Left ventricle myocardium inferior (tissue), 1 donor: ENCODE measurements at places on chromosomes 11 and 22. TPM values are rescaled to one million over a fixed set of nuclear protein-coding genes. Genes with fewer than 3 reads are reported as not detected.
A peak's percentile ranks its signal among the peaks of the same experiment; 100 is the strongest.

GRCh38 chr11:95877291-95877690, 46.6 kb downstream of the MTMR2 start:
- no peaks in the 10 kb centered on the region for H3K4me1 ChIP-seq
- DNase-seq: no peak
- H3K36me3 ChIP-seq: peaks cover 15% of the 10 kb centered on the region
- H3K27me3 ChIP-seq: no peaks in the 10 kb centered on the region

- H3K4me1 ChIP-seq: no peaks in the 10 kb centered on the region
- H3K27ac ChIP-seq: no peak overlapping the region
- no peak for DNase-seq
- H3K27me3 ChIP-seq: no peaks in the 10 kb centered on the region
- no peak overlapping the region for H3K4me3 ChIP-seq
These were observed 51.5 kb upstream of the RAB1B start for GRCh38 chr11:66216911-66217310.

DNA sequence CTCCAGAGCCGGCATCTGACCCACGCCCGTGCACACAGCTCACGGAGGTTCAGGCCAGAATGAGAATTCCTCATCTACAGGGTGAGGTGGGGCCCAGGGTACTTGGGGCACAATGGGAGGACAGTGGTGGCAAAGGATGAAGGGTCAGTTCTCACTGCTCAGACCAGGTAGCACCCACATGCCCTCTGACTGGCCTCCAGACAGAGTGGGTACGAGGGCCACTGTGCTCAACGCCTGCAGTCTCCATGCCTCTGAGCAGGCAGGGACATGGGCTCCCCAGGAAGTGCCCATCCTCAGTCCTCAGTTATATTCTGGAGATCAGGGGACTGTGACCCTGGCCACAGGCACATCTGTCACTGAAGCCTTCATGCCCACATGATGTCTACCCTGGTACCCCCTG, 13.0 kb upstream of the CDC42BPG start:
- peak overlapping the region; percentile 93 for H3K27ac ChIP-seq
- no peak for DNase-seq
- peaks cover 49% of the 10 kb centered on the region for H3K36me3 ChIP-seq
- H3K27me3 ChIP-seq: no peaks in the 10 kb centered on the region
- no peak overlapping the region for H3K4me3 ChIP-seq

DNA sequence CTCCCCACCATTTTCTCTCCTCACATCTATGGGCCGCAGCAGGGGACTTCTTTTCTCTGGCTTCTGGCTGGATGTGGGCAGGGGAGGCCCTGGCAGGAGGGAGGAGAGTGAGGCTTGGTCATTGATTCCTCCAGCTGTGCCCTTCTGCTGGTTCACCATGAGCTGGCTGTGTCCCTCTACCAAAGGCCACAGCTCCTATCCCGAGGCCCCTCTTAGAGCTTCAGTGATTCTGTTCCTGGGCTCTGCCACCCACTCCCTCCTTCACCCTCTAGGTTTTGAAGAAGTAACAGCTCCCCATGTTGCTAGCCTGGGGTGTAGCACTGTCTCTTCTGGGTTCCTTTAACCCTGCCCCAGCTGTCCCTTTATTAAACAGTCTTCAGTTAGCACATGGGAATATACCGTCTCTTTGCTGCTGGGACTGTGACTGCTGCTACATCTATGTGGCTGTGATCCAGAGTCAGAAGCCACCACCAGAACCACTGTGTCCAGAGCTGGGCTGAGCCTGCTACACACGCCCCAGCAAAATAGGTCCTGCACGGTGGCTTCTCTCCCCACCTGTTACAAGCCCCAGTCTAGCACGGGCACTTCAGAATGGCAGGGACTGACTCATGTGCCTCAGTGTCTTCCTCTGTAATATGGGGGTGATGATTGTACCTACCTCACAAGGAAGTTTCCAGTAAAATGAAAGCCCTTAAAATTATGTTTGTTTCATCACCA, 578 bp upstream of the PARVG start:
- H3K4me1 ChIP-seq: no peaks in the 10 kb centered on the region
- no peak for DNase-seq
- no peaks in the 10 kb centered on the region for H3K36me3 ChIP-seq
- H3K27ac ChIP-seq: no peak overlapping the region
- H3K27me3 ChIP-seq: peaks cover 52% of the 10 kb centered on the region

GRCh38 chr11:66315921-66316811, 678 bp downstream of the CD248 start:
- H3K27ac ChIP-seq: peak overlapping the region; percentile 92
- peak overlapping the region; percentile 73 for H3K4me3 ChIP-seq
- no peak for DNase-seq
- H3K4me1 ChIP-seq: peaks cover 51% of the 10 kb centered on the region

- DNase-seq: no peak
- peaks cover 69% of the 10 kb centered on the region for H3K27me3 ChIP-seq
- H3K4me3 ChIP-seq: no peak overlapping the region
- H3K4me1 ChIP-seq: no peaks in the 10 kb centered on the region
These were observed 56.8 kb downstream of the IGLL5 start for GRCh38 chr22:22944268-22944985.

GRCh38 chr11:49221112-49221511, 12.7 kb upstream of the FOLH1 start:
- no peak for DNase-seq
- no peaks in the 10 kb centered on the region for H3K4me1 ChIP-seq
- no peak overlapping the region for H3K27ac ChIP-seq
- H3K36me3 ChIP-seq: no peaks in the 10 kb centered on the region
- no peaks in the 10 kb centered on the region for H3K27me3 ChIP-seq

GRCh38 chr11:96143041-96143521, 199.9 kb downstream of the MAML2 start:
- peak overlapping the region; percentile 60 for H3K27ac ChIP-seq
- H3K27me3 ChIP-seq: no peaks in the 10 kb centered on the region
- H3K36me3 ChIP-seq: no peaks in the 10 kb centered on the region

GRCh38 chr11:25566298-25567200, 765.4 kb upstream of the ANO3 start:
- H3K27me3 ChIP-seq: no peaks in the 10 kb centered on the region
- no peaks in the 10 kb centered on the region for H3K36me3 ChIP-seq
- no peak overlapping the region for H3K4me3 ChIP-seq

- no peaks in the 10 kb centered on the region for H3K27me3 ChIP-seq
- peak overlapping the region; percentile 73 for H3K4me3 ChIP-seq
- H3K27ac ChIP-seq: peak overlapping the region; percentile 89
- DNase-seq: peak; percentile 67
- peaks cover 60% of the 10 kb centered on the region for H3K4me1 ChIP-seq
These were observed 55.3 kb upstream of the CCDC188 start for GRCh38 chr22:20205964-20206708.

GRCh38 chr11:16924826-16925560, 89.2 kb downstream of the PLEKHA7 start:
- peaks cover 56% of the 10 kb centered on the region for H3K4me1 ChIP-seq
- no peaks in the 10 kb centered on the region for H3K36me3 ChIP-seq
- H3K4me3 ChIP-seq: peak overlapping the region; percentile 72
- H3K27me3 ChIP-seq: peaks cover 34% of the 10 kb centered on the region
- peak overlapping the region; percentile 71 for H3K27ac ChIP-seq

The LRRC4C gene
- total RNA-seq: 0.41 TPM

The C11orf42 gene
- total RNA-seq: not detected

The SAA4 gene
- total RNA-seq: not detected

The KCNJ4 gene
- total RNA-seq: 45.7 TPM

The RIC3 gene
- total RNA-seq: 12.9 TPM

The MFRP gene
- not detected for total RNA-seq

The ARFIP2 gene
- 16.1 TPM for total RNA-seq

The TST gene
- 39.8 TPM for total RNA-seq

The MAPK11 gene
- 7.8 TPM for total RNA-seq
